Left renal cortex interstitium (tissue), 4 donors: ENCODE measurements at places on chromosomes 7 and 10. TPM values are rescaled to one million over a fixed set of nuclear protein-coding genes. Genes with fewer than 3 reads are reported as not detected.

DNA sequence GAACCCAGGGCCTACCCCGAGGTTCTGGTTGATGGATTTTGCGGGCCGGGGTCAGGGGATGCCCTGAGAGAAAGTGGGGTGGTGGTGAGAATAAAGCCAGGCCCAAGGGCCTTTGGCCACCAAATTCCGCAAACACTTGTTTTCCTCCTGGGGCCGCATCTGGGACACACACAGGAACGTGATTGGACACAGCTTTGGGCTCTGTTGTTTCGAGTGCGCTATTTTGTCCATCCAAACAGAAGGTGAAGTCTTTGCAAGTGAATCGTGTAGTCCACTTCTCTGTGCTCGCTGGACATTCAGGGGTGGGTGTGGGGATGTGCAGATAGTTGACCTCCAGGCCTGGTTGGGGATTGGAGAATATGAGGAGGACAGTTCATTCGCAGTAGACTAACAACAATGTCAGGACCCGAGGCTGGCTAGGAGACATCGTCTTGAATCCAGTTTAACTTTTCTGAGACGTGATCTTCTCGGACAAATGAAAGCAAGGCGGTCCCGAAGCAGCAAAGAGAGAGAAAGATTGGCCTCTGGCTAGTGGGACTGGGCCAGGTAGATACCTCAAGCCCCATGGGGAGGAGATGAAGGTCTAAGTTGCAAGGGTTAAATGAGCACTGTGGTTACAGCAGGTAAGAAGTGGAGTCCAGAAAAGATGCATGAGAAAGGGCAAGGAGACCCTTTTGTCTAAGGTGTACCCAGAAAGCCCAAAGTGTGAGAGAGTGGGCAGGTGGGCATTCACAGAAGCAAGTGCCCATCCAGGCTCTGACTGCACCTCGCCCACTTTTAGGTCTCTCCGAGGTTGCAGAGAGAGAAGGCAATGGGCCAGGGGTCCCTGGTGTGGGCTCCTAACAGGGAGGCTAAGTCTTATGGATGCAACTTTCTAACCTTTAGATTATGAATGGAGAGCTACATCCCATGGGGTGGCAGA is 764 bp upstream of the FAM131B start:
- DNase-seq, result no peak

GRCh38 chr10:74675484-74675883 is 150.9 kb upstream of the KAT6B start:
- no peak for DNase-seq

GRCh38 chr10:66746246-66746645 is 179.6 kb upstream of the LRRTM3 start:
- DNase-seq, result no peak

- peak; percentile 44 for DNase-seq
Measured at GRCh38 chr10:125531465-125531864, 151.5 kb downstream of the TEX36 start.

Gene HABP2
- polyA plus RNA-seq, result 0.55 TPM

DNA sequence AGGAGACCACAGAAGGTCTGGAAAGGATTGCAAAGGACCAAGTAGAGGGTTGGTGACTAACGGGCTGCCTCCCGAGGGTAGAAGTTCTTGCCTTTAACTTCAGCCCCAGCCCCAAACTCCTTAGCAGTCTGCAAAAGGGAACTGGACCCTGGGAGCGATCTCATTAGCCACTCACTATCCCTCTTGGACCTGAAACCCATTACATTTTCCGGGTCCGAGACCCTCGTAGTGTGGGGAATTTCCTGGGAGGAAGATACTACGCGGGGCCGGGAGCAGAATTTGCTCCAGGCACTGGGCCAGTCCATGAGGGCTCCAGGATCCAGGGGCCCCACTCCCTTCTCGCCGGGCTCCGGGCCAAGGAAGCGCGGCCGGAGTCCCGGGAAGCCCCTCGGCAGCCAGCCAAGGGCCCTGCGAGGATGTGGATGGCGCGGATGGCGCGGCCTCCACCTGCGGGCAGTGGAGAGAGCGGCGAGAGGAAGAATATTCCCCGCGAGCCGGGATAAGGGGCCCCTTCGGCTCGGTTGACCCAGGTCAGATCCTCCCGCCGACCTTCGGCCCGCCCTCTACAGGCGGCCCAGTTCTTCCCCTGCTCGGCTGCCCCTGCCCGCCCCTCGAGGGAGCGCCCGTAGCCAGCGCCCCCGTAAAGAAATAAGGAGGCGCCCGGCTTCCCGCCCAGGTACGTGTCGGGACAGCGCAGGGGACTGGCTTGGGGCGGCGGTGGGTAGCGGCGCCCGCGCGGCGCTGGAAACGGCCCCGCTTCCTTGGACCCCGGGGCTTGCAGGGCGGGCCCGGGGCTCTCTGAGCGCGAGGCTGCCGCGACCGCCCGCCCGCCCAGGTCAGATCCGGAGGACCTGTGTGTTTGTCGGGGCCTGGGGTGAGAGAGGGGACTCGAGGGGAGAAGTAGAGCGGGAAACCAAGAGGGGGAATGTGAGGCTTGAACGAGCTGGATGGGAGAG is at the start of gene MYO3A:
TSS of gene MYO3A (plus strand) at position 577 of the 956 bp plus-strand sequence. CDS start 17,882 bp downstream, outside the sequence.
- DNase-seq, result no peak
